Vagina (tissue), 2 donors: ENCODE measurements at places on chromosomes 3 and 15. TPM values are rescaled to one million over a fixed set of nuclear protein-coding genes. Genes with fewer than 3 reads are reported as not detected.

ST3GAL6 gene
- 1.7 TPM for total RNA-seq

LRRC31 gene
- not detected for total RNA-seq

GPR62 gene
- not detected for total RNA-seq

MRAS gene
- total RNA-seq: 26.8 TPM

GOLGA8J gene
- total RNA-seq: not detected

SLC51B gene
- not detected for total RNA-seq

SNTN gene
- not detected for total RNA-seq

MINAR1 gene
- total RNA-seq: 0.74 TPM

SAMD7 gene
- total RNA-seq: not detected

CCDC39 gene
- not detected for total RNA-seq

REC114 gene
- not detected for total RNA-seq

ASB14 gene
- not detected for total RNA-seq

POU1F1 gene
- not detected for total RNA-seq

DPPA2 gene
- not detected for total RNA-seq
